Psoas muscle (tissue), 8 donors: ENCODE measurements at places on chromosomes 6 and 20. TPM values are rescaled to one million over a fixed set of nuclear protein-coding genes. Genes with fewer than 3 reads are reported as not detected.
A peak's percentile ranks its signal among the peaks of the same experiment; 100 is the strongest.

Gene PRPH2
- 3.0 TPM for total RNA-seq

Gene ANGPT4
- total RNA-seq, result not detected

Gene C20orf202
- 0.32 TPM for total RNA-seq

Gene SSTR4
- not detected for total RNA-seq

Gene GABRR1
- total RNA-seq, result 0.15 TPM

DNA sequence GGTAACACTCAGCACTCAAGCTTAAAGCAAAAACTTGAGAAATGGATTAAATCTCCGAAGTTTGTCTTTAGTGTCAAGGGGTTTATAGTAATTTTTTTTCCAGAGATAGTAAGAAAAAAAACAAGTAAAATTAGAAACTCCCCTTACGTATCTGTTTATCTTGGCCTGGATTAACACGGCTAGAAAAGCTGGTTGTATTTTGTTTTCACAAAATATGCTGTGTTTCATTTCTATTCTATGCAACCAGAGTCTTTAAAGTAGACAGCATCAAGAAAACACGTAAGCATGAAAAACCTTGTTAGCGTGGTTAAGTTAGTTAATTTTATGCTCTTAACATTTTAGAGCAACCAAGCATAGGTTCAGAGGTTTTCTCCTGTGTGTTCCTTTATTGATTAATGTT, 21.8 kb upstream of the ERVFRD-1 start:
- DNase-seq, result no peak

DNA sequence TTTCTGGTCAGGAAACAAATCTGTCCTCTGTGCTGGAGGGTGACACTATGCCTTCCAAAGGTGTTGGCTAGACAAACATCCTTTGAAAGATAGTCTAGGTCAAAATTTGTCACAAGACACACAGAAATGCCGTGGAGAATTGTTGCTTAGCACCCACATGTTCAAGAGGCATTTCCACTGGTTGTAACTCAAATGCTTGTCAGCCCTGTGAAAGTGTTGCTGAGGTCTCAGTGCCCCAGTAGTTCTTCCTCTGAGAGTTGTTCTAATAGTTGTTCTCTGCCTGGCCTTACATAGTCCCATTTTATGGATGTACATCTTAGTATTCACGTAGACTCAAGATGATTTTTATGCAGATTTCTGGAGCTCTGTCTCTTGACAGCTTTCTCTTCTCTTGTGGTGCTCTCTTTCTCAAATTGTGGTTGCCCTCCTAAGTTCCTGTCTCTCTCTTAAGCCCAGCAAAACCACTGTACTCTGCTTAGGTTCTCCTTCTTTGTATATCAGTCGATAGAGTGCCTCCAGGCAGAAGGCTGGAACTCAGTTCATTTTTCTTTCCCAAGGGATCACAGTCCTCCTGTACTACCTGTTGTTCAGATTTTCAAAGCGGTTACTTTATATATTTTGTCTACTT, 39.5 kb upstream of the REV3L start:
- DNase-seq, result no peak

DNA sequence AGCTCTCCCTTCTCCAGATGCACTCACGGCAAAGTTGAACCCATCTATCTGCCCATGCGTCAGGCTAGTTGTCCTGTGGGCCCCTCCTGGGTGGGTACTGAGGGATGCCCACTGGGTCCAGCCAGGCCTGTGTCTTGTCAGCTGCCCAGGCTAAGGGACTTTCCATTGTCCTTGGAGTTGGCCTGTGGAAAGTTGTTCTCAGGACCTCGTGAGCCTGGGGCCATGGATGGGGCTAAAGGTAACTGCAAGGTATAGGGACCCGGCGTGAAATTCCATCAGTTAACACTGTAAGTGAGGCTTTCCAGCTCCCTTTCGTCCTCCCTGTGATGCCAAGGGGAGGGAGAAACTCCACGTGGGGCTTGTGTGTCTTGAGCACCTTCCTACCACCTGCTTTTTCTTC, 126.5 kb downstream of the CEBPB start:
- no peak for DNase-seq

DNA sequence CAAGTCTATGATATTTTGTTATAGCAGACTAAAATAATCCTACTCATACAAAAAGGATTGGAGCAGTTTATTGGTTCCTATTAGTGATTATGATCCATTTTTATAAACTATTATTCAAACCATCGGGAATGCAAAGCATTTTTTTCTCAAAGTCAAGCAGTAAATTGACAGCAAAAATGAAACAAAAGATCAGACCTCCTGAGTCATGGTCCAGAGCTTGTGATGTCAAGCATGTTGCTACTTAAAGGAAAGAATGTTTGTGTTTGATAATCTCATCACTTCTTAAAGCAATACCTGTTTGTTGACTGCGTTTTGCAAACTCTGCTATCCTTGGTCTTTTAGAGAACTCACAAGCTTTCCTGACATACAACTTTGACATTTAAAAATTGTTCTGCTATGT, 204.4 kb downstream of the SAMD5 start:
- DNase-seq, result no peak

GRCh38 chr6:37615564-37616340, 81.9 kb downstream of the MDGA1 start:
- no peak for DNase-seq

- peak; percentile 89 for DNase-seq
These were observed 95.0 kb downstream of the SNX5 start for GRCh38 chr20:17873410-17874270.

DNA sequence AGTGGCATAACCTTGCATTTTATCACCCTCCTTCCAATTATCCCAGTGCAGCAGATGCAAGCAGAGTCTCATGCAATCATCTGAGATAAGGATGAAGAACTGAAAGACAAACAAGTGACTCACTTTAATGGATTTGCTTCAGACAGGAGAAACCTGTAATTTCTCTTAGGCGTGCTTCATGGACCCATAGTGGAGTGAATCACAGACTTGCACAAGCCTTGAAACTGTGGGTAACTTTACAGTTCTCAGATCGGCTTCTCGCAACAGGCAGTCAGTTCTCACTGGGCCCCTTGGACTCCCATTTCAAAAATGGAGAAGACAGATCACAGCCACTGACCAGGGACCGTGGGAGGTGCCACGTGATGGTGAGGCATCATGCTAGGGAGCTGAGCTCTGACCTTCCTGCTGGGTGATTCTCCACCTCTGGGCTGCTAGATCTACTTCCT, at the start of gene ADGRF4:
Gene ADGRF4 (plus strand): TSS at position 239 of the 446 bp plus-strand sequence. CDS start 8,666 bp downstream, outside the sequence.
- no peak for DNase-seq
